CD4-positive, alpha-beta T cell (primary cell): ENCODE measurements at places on chromosomes 4 and X.

- no peak for DNase-seq
Measured at GRCh38 chrX:30302956-30303355, 6.2 kb downstream of the NR0B1 start.

- no peak for DNase-seq
Measured at GRCh38 chrX:109372291-109372690, 109.6 kb downstream of the GUCY2F start.

GRCh38 chrX:9566150-9566621, 101.3 kb downstream of the TBL1X start:
- no peak for DNase-seq

DNA sequence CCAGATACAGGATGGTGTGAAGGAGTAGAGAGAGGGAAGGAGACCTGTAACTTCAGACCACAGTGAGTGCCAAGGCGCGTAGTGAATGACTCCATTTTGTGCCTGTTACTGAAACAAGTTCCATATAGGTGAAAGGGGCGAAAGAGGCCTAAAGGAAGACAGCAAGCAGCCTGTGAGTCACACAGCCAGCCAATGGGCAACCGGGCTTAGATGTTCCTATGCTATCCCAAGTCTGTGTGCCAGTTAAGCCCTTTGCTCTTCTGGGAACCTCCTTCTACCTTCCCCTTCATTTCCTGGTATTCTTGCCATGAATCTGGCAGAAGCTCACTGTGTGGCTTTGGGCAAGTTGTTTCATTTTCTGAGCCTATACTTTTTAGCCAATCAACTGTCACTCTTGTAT, 161.8 kb upstream of the LDB2 start:
- no peak for DNase-seq

- DNase-seq: no peak
Measured at GRCh38 chr4:47801481-47802002, 36.3 kb downstream of the CORIN start.

DNA sequence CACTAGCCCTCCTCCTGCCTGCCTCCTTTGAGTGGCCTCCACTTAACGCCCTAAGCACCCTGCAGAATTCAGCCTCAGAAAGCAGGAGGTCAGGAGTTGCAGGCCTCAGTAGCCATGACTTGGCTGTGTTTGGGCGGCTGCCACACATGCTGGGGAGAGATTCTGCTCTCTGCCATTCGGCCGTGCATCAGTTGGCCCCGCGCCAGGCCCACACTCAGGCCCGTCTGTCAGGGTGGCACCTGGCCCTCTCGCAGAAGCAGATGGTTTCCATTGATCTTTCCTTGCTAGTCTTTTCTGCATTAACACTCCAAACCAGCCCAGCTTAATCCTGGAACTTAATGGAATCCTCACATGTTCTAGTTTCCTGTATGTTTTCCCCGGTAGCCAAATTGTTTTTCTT, 30.7 kb upstream of the ATP6AP2 start:
- DNase-seq: no peak

DNA sequence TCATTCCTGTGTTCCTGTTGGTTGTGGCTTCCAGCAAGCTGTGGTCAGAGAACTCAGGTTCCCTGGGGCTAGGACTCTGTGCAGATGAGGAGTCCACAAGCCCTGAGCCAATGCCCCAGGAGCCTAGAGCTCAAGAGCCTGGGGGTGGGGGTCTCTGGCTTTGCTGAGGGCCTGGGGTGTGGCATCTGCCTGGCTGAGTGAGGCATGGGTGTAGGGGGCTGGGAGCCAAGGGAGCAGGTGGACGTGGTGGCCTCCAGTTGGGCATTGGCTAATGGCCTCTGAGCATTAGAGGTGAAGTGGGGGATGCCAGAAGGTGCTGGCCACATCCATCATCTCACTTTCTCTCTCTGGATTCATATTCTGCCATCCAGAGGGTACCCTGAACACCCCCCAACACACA, 5.3 kb upstream of the MAMLD1 start:
- no peak for DNase-seq

DNA sequence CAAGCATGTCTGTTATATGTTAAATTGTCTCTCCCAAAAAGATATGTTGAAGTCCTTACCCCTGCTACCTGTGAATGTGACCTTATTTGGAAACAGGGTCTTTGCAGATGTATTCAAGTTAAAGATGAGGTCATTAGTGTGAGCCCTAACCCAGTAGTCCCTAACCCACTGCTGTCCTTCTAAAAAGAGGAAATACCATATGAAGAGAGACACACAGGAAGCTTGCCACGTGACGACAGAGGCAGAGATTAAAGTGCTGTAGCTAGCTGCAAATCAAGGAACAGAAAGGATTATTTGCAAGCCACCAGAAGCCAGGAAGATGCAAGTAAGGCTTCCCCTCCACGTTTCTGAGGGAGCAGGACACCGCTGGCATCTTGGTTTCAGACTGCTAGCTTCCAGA, 150.1 kb downstream of the HNRNPD start:
- DNase-seq: peak; percentile 21

DNA sequence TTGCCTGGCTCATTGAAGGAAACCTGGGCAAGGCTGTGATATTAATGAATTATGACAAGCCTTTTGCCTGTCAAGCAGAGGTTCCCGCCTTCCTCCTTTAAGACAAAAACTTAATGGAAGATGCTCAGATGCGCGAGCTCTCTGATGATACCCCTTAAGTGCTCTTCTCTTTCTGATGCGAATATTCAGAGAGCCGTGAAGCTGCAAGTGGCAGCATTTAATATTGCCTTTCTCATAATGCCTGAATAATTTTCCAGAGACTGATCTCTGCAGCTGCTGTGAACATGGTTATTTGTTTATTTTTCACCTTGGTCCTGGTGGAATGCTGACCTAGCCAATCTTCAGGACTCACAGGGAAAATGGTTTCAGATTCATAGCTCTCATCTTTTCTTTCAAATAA, 251.8 kb downstream of the TENM3 start:
- DNase-seq: no peak

- no peak for DNase-seq
Measured at GRCh38 chrX:7109838-7110793, 37.4 kb upstream of the STS start.

GRCh38 chr4:60404027-60404426, 796.1 kb upstream of the ADGRL3 start:
- no peak for DNase-seq

DNA sequence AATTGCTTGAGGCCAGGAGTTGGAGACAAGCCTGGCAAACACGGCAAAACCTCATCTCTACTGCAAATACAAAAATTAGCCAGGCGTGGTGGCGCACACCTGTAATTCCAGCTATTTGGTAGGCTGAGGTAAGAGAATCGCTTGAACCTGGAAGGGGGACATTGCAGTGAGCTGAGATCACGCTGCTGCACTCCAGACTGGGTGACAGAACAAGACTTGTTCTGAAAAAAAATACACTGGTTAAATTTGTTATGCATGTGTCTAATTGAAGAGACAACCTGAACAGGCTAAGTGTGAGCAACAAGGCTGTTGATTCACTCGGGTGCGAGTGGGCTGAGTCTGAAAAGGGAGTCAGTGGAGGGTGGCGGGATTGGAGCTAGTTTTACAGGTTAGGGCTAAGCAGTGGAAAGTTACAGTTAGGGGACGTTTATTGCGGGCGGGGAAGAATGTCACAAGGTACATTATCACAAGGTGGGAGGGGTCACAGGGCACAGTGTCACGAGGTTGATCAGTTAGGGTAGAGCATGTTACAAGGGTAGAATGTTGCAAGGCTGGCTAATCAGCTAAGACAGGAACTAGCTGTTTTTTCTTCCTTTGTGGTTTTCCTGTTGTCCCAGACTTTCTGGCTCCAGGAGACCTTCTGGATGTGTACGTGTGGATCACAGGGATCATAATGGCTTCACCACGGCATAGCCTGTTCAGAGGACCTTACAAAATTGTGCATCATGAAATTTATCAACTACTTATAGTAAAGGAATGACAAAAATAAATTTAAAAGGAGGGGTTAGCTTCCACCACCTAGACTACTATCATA, 115.8 kb downstream of the NAA11 start:
- no peak for DNase-seq

DNA sequence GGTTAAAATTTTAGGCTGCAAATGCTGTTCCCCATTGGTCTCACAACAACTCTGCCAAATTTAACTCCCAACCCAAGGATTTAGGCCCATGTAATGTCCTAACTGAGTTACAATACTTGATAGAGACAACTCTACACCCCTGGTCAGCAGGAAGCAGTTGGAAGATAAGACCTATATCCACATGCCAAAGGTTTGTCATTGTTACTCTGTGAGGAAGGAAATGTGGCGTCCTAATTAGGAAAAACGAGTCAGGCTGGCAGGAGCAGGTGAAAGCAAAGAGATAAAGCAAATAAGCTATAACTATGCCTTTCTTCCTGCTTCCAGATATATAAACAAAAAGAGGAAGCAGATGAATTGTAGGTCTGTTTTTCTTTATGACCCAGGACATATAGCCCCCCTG, 69.1 kb downstream of the SPIN4 start:
- DNase-seq: no peak

DNA sequence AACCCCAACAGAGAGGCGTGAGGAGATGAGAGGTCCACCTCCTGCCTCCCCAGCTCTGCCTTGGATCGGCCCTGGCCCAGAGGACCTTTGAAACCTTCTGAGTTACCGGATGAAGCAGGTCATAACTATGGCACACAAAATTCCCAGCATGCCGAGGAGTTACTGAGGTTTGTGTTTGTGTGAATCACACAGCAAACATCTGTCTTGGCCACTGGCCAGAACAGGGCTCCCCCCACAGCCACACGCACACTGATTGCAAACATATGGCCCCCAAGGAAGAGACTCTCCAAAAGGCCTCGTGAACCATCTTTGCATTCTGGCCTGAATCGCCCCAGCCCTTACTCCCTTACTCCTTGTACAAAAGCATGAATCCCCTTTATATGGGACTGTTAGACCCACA, 18.9 kb downstream of the RPS4X start:
- DNase-seq: no peak

DNA sequence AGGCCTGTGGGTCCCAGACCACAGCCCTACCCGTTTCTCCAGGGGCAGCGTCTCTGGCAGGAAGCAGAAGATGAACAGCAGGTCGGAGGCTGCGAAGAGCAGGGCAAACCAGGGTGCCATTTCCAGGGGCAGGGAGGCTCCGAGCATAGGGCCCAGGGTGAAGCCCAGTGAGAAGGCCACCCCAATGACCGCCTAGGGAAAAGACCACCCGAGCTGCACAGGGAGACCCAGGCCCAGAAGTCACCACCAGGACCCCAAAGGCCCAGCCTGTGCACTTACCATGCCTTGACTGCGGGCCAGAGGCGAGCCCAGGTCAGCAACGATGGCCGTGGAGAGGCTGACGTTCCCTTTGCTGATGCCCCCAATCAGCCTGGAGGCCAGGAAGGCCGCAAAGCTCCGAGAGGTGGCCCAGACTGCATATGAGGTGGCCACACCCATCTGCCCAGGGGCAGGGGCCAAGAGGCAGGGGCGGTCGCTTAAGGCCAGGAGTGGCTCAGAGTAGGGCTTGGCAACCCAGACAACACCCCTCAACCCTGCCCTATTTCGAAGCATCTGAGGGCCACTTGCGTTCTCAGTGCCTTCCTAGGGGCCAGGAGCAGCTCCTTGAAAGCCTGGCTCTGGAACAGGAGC, 30.8 kb downstream of the NOP14 start:
- DNase-seq: no peak

- peak; percentile 17 for DNase-seq
Measured at GRCh38 chrX:19863212-19863856, 24.1 kb downstream of the SH3KBP1 start.

DNA sequence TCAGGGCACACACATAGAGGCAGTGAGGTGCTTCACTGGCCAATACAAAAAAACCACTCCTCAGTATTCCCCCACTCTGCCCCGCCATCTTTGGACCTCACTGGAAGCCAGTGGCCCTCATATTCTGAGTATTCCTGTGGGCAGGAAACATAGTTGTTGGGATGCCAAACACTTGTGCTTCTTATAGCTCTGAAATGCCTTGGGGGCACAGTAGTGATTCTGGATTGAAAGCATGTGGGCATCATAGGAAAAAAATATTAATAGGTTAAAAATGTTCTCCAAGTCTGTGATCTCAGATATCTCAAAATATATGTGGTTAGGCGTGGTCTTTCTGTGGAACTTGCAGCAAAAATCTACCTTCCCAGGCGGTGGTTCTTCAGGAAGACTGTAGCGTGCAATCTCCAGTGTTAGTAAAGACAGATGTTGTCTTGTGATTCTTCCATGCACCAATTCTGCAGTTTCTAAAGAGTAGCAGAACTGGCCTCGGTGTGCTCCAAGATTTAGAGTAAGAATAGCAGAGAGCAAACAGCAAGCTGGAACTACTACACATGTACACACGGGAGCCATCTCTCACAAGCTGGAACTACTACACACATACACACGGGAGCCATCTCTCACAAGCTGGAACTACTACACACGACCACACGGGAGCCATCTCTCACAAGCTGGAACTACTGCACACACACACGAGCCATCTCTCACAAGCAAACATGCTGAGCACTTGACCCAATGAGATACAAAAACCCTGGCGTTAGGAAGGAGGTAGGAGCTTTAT, 8.0 kb upstream of the TENM3 start:
- no peak for DNase-seq
